ENCODE measurements at places on chromosomes 4 and X.
A peak's percentile ranks its signal among the peaks of the same experiment; 100 is the strongest.

- no peak overlapping the region for H3K27ac ChIP-seq
- peaks cover 2% of the 10 kb centered on the region for H3K27me3 ChIP-seq
- H3K4me3 ChIP-seq: no peak overlapping the region
- no peak for DNase-seq
- no peaks in the 10 kb centered on the region for H3K4me1 ChIP-seq
- H3K36me3 ChIP-seq: no peaks in the 10 kb centered on the region
These were observed 230.6 kb downstream of the PTTG2 start for GRCh38 chr4:38190717-38191178.

DNA sequence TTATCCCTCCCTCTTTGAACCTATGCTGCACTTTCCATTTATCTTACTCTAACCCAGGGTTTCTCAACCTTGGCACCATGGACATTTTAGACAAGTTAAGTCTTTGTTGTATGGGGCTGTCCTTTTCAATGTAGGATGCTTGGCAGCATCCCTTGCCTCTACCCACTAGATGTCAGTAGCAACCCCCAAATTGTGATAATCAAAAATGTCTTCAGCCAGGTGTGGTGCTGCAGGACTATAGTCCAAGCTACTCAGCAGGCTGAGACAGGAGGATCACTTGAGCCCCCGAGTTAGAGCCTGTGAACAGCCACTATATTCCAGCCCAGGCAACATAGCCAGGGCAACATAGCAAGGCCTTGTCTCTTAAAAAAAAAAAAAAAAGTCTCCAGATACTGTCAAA is 7.0 kb downstream of the LRCH2 start:
- H3K27me3 ChIP-seq: no peaks in the 10 kb centered on the region
- no peak overlapping the region for H3K4me3 ChIP-seq
- H3K36me3 ChIP-seq: no peaks in the 10 kb centered on the region

DNA sequence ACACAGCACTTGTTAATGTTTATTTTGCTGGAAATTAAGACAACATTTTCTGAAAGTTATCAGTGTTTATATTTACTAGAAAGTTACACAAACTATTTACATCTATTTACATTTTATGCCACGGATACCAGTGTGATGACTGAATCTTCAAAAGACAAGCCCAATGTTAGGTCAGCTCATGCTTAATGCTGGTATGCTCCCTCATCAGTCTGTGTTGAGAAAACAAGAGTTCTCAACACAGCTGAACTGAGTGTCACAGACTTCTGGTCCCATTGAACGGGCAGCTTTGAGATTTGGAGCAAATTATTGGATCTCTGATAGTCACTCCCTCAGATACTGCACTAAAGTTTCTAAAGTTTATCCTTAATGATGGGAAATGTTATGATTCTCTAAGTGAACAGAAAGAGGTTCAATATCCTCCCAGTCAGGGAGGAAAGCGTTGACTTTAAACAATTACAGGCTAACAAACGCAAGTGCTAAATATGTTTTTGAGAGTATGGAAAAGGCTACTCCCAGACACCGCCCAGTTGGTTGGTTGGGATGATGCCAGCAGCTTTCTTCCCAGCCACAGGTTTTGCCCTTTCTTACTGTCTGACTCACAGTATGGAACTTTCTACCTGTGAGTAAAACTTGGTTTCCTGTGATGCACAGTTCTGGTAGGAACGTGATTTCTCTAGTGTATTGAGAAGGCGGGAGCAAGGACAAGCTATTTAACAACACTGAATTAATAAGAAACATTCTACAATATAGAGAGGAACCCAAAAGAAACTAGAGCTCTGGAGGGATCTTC is 1293.6 kb upstream of the TENM3 start:
- H3K4me1 ChIP-seq: no peaks in the 10 kb centered on the region
- no peak for DNase-seq
- no peaks in the 10 kb centered on the region for H3K36me3 ChIP-seq
- H3K4me3 ChIP-seq: no peak overlapping the region
- no peak overlapping the region for H3K27ac ChIP-seq

GRCh38 chr4:89889289-89889688 is 5.4 kb upstream of the MMRN1 start:
- peaks cover 4% of the 10 kb centered on the region for H3K4me1 ChIP-seq
- no peak overlapping the region for H3K4me3 ChIP-seq
- H3K36me3 ChIP-seq: no peaks in the 10 kb centered on the region
- DNase-seq: no peak
- peaks cover 8% of the 10 kb centered on the region for H3K27me3 ChIP-seq

DNA sequence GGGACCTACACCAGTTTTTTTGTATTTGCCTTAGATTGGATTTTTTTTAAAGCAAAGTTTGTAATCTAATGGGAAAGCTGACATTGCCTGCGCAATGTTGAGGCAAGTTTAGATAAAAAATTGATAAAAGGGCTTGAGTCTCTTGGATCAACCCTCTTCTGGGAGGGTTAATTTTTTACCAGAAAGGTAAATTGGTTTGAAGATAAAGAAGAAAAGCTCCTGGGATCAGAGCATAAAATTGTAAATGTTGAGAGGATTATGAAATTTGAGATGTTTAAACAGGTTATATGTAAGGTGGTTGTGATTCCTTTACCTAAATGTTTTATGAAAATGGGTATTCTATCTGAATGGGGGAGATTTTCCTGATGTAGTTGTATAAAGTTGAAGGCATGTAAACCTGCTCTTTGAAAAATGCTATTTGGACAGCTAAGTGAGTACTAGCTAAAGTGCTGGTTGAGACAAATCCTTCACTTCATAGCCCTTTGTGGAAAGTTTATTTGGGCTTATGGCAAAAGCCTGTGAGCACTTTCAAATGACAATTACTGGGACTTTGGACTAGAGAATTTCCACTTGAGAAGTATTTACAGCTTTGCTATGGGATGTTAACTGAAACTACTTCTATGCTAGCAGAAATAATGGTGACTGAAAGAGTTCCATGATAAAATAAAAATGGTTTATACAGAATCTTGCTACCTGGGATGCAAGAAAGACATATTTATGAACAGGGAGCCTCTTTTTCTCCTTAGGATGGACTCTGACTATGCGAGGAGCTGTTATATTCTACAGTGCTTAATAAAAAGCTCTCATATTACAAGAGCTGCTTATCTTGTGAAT is 56.2 kb downstream of the UGT2B10 start:
- DNase-seq: no peak
- H3K36me3 ChIP-seq: no peaks in the 10 kb centered on the region

DNA sequence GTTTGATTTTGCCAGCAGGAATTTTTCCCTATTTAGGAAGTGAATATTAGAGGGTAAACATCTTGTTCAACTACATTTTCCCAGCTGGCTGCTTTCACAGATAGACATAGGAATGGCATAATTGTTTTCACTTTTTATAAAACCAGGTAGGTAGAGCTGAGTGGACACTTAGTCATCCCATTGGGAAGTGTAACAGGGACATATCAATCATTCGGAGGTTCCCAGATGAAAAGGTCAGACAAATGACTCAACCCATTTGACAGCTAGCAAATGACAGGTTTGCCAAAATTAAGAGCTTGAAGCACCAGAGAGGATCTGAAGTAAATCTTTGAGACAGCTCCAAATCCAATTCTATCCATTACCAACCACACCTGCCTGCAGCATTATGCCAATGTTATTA is 205.3 kb downstream of the SLC39A8 start:
- H3K27me3 ChIP-seq: no peaks in the 10 kb centered on the region
- no peaks in the 10 kb centered on the region for H3K36me3 ChIP-seq
- no peaks in the 10 kb centered on the region for H3K4me1 ChIP-seq
- H3K27ac ChIP-seq: no peak overlapping the region
- no peak for DNase-seq
- H3K4me3 ChIP-seq: no peak overlapping the region

DNA sequence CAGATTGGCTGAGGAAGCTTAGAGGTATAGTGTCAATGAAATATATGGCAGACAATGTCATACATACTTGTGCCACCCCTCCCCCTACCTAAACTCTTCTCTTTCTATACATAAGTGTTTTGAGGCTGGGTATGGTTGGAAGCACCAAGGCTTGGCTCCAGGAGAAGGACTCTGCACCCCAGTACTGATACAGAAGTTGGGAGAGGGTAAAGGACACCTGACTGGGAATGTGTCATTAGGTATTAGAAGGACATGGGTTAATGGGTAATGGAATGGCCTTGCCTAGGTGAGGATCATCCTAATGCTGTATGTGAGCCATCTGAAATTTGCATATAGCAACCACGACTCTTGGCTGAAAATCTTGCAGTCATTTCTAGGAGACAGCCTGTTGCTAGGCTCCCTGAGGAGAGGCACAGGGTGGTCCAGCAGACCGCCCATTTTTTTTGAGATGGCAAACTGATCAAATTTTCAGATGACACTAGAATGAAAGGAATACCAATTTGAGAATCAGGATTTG is 26.8 kb upstream of the AP1S2 start:
- no peaks in the 10 kb centered on the region for H3K4me1 ChIP-seq
- no peak overlapping the region for H3K27ac ChIP-seq

- no peaks in the 10 kb centered on the region for H3K27me3 ChIP-seq
- H3K27ac ChIP-seq: no peak overlapping the region
- H3K4me3 ChIP-seq: no peak overlapping the region
- no peak for DNase-seq
- H3K36me3 ChIP-seq: no peaks in the 10 kb centered on the region
These were observed 248.7 kb downstream of the FMR1NB start for GRCh38 chrX:148229801-148230303.

GRCh38 chr4:170589597-170590191 is 499.9 kb upstream of the AADAT start:
- no peak overlapping the region for H3K4me3 ChIP-seq
- no peaks in the 10 kb centered on the region for H3K4me1 ChIP-seq
- no peak overlapping the region for H3K27ac ChIP-seq
- no peak for DNase-seq

DNA sequence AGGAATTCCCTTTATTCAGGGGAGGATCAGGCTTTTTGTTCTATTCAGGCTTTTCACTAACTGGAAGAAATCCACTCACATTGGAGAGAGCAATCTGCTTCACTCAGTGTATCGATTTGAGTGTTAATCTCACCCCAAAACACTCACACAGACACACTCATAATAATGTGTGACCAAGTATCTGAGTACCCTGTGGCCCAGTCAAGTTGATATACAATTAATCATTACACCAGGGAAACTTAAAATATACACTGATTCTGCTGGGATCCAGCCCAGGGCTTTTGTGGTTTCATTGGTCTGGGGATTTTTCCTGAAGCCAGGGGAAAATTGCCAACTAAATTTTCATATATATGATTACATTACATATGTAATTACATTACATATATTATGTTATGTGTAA is 44.0 kb upstream of the GATB start:
- no peaks in the 10 kb centered on the region for H3K36me3 ChIP-seq
- no peak overlapping the region for H3K27ac ChIP-seq
- H3K4me3 ChIP-seq: no peak overlapping the region
- no peak for DNase-seq

GRCh38 chr4:38131371-38132091 is 171.3 kb downstream of the PTTG2 start:
- H3K4me3 ChIP-seq: peak overlapping the region; percentile 69
- peaks cover 58% of the 10 kb centered on the region for H3K4me1 ChIP-seq
- H3K36me3 ChIP-seq: peaks cover 18% of the 10 kb centered on the region
- peak overlapping the region; percentile 85 for H3K27ac ChIP-seq
- H3K27me3 ChIP-seq: no peaks in the 10 kb centered on the region

GRCh38 chr4:163587867-163588266 is 93.4 kb downstream of the TMA16 start:
- H3K4me1 ChIP-seq: no peaks in the 10 kb centered on the region
- no peak overlapping the region for H3K4me3 ChIP-seq
- H3K27ac ChIP-seq: no peak overlapping the region

DNA sequence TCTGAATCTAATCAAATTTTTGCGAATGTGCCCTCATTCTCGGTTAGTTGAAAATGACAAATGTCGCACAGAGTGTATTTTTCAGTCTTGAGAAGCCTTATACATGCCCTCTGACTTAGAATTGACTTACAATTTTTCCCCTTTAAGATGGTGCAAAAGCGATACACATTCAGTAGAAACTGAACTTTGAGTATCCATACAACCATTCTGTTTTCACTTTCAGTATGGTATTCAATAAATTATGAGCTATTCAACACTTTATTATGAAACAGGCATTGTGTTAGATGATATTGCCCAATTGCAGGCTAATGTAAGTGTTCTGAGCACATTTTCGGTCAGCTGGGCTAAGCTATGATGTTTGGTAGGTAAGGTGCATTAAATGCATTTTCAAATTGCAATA is 43.4 kb downstream of the SLC9A7 start:
- H3K36me3 ChIP-seq: no peaks in the 10 kb centered on the region
- no peaks in the 10 kb centered on the region for H3K27me3 ChIP-seq
- peaks cover 10% of the 10 kb centered on the region for H3K4me1 ChIP-seq

- no peak for DNase-seq
- no peaks in the 10 kb centered on the region for H3K4me1 ChIP-seq
- no peak overlapping the region for H3K27ac ChIP-seq
- no peak overlapping the region for H3K4me3 ChIP-seq
These were observed 18.7 kb downstream of the CHM start for GRCh38 chrX:86028681-86029080.

- no peaks in the 10 kb centered on the region for H3K36me3 ChIP-seq
- no peak overlapping the region for H3K27ac ChIP-seq
- H3K4me1 ChIP-seq: no peaks in the 10 kb centered on the region
- H3K4me3 ChIP-seq: no peak overlapping the region
- peaks cover 5% of the 10 kb centered on the region for H3K27me3 ChIP-seq
These were observed 132.8 kb downstream of the MGST2 start for GRCh38 chr4:139798456-139798855.

DNA sequence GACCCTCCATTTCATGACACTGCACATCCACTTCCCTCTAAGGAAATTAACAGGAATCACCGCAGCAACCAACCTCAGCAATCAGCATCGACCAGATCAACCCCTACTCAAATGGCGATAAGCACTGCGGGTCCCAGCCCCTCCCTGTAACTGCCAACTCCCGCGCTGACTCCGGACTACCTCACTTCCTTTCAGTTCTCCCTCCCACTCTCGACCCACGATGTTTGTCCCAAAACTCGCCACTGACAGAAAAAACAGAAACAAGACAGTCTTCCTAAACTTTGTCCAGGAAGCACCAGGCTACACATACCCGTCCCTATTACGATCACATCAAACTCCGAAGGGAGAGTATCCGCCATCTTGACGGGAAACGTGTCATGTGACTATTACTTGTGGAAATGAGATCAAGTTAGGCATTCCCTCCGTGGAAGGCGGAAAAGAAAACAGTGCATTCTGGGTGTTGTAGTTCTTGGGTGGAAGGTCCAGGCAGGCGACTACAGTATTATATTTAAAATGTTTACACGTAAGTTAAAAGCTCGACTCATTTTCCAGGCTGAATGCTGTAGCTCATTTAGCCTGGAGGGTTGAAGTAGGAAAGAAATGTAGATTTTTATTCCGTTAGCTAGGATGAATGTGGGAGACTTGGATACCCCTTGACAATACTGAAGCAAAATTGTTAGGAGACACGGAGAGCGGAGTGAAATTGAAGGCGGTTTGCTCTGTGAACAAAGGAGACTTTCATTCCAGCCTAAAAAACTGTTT is at the start of gene CHM:
Gene CHM, minus strand, starts transcription at position 385 of the 762 bp plus-strand sequence. Its CDS starts 26 bp downstream, at position 359.
- peaks cover 14% of the 10 kb centered on the region for H3K4me1 ChIP-seq
- peak; percentile 60 for DNase-seq
- no peaks in the 10 kb centered on the region for H3K36me3 ChIP-seq
- H3K4me3 ChIP-seq: peak within 1 kb of the TSS; percentile 98
- peak within 1 kb of the TSS; percentile 84 for H3K27ac ChIP-seq

- H3K4me1 ChIP-seq: peaks cover 95% of the 10 kb centered on the region
- peak overlapping the region; percentile 35 for H3K27ac ChIP-seq
- no peaks in the 10 kb centered on the region for H3K27me3 ChIP-seq
- H3K36me3 ChIP-seq: peaks cover 42% of the 10 kb centered on the region
- H3K4me3 ChIP-seq: peak overlapping the region; percentile 23
These were observed 37.8 kb downstream of the LEF1 start for GRCh38 chr4:108130955-108131354.

Data from CD4-positive, CD25-positive, alpha-beta regulatory T cell (primary cell).